ENCODE measurements at places on chromosomes 4 and X.
A peak's percentile ranks its signal among the peaks of the same experiment; 100 is the strongest.

GRCh38 chr4:125538670-125539069 is 223.9 kb downstream of the FAT4 start:
- DNase-seq, result no peak

GRCh38 chrX:101051153-101051548 is 760 bp downstream of the TRMT2B start:
- no peak for DNase-seq

DNA sequence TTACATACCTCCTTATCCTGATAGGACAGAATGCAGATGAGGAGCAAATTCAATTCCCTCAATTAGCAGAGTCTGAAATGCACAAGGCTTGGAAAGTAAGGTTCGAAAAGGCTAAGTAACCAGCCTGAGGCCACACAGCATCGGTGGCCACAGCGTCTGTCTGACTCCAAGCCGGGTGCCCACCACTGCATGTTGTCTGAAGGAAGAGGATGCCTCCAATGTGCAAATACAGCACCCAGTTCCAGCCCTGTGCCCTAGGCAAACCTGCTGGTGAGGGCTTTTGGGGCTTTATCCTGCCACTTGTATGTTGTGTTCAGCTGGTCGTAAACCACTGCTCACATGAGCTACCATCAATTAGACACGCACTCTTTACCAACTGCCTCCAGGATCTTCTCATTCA is 48.6 kb upstream of the PPP2R2C start:
- no peak for DNase-seq

GRCh38 chr4:118836301-118837120 is 585 bp upstream of the SEC24D start:
- peak; percentile 49 for DNase-seq

DNA sequence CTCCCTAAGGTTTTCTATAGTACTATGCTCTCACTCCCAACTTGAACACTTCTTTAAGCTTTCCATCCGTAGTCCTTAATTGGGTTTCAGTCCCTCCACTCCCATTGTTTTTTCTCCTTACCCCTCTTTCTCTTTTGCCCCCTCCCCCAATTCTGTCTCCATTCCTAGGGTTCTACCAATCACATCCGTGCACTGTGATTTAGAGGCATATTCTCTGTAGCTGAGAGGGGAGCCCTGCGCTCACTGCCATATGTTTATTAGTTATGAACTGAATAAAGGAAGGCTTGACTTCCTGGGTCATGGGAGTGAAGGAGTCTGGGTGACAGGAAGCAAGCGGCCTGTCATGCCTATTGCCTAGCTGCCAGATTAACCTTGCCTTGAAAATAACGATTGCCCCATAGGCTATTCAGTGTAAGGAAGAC is 471 bp downstream of the MCTS1 start:
- peak; percentile 37 for DNase-seq

DNA sequence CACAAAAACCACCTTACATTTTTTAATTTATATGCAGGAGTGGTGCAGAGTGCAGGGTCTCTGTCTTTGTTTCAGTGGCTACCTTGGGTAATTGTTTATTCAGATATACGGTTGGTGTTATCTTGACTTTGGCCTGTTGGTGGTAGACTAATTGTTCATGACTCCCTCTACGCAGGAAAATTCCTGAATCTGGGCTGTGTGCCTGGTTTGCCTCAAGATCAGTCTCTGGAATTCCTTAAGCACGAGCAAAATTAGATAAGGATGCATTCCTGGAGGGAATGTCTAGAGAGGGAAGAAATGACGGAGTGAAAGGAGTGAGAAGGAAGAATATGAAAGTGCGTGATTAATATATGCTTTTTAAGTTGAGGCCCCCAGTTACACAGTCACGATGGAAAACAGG is 576.9 kb upstream of the PCDH10 start:
- DNase-seq, result no peak
